ENCODE measurements at places on chromosomes 13 and 19.

DNA sequence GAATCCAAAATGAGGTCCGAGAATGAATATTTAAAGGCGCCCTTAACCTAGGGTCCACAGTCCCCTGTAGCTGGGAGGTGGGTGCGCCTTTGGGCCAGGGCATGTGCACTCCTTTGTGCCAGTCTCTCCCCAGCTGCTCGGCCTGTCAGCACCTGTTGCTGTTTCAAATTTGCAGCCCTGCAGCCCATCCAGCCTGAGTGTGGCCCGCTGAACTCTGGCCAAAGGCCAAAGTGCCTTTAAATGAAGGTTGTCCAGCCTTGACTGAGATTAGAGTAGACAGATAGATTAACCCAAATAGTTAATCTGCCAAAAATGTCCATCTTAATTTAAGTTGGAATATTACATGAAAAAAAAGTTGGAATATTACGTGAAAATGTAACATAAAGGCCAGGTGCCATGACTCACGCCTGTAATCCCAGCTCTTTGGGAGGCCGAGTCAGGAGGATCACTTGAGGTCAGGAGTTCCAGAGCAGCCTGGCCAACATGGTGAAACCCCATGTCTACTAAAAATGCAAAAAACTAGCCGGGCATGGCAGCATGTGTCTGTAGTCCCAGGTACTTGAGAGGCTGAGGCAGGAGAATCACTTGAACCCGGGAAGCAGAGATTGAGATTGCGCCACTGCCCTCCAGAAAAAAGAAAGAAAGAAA, 25.3 kb downstream of the TPT1 start:
- DNase-seq: no peak

DNA sequence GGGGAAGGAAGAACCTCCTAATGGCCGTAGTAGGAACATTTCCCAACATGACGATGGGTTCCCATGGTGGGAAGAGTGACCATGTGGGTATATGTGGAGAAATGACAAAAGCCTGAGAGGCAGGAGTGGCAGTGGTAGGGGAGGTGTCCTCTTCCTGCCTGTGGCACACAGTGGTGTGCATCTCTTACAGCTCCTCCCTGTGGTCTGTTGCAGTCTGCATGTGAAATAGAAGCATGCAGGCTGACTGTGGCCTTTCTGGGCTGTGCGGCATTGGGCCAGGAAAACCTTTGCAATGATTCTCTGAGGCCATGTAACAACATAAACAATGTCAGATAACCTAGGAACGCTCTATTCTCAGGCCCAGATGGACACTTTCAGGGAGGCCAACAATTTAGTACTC, 84.0 kb downstream of the LACC1 start:
- no peak for DNase-seq

DNA sequence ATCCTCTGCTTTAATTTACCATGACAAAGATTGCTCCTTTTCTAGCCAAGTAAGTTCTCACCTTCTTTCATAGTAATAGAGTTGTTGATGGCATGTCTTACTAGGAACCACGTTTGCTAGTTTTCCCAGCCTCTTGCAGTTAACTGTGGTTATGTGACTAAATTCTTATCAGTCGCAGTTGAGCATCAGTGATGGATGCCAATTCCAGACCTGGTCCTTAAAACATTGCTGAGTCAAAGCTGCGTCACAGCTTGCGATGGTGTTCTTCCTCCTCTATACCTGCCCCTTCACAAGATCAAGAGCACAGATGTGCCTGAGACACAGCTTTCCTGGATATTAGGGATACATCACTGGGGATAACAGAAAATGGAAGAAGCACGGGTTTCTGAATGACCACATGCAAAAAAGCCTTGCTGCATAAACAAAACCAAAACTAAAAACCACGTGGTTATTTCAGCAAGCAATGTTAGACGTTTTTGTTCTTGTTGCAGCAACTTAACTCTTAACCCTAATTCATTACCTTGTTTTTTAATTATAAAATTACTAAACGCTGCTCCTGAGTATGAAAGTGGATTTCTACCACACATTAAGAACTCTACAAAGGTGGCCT, 97.6 kb upstream of the DACH1 start:
- DNase-seq: no peak

GRCh38 chr19:3375221-3376090, 9.1 kb downstream of the NFIC start:
- no peak for DNase-seq

All from stimulated activated naive CD4-positive, alpha-beta T cell (primary cell).